ENCODE measurements at places on chromosomes 16 and 17.

DNA sequence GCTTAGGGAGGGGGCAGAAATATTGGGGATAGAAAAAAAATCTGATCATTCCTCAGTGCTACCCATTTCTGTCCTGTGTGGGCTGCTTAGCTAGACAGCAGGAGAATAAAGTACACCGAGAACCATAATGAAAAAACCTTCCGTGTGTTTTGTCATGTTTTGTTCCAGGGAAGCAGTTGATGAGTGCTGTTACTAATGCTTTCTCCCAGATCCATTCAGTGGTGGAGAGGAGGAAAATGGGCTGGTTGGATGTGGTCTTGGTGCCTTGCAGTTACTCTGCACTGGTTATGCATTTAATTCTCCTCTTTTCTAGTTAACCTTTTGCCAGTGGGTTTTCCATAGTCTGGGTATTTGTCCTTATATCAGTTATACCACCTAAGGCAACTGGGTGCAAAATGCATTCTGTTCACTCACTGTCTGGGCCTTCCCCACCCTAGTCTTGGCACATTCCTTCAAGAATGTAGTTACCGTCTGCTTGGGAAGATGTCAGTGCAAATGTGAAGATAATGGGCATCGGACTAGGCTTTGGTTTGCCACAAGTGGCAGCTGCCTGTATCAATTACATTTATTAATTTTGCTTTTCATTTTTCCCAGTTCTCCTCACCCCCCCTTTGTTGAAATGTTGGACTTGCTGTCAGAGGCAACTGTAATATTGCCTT lies 9.3 kb upstream of the TBKBP1 start:
- no peak for DNase-seq

DNA sequence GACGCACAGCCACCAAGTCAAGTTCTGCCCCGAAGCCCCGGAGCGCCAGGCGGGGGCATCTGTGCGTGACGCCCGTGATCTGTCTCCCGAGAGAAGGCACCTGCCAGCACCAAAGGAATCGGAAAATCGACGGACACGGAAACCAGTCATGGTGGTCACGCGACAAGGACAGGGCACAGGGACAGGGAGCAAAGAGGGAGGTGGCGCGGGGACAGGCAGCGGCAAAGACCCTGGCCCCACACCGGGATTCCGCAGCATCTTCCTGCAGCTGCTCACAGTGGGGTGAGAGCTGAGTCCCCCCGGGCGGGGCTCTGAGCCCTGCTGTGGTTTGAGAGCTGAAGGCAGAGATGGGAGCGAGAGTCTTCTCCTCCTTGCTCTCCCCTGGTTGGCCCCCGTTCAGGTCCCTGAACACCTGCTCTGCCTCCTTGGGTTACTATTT lies 56.4 kb downstream of the ABR start:
- DNase-seq, result no peak

DNA sequence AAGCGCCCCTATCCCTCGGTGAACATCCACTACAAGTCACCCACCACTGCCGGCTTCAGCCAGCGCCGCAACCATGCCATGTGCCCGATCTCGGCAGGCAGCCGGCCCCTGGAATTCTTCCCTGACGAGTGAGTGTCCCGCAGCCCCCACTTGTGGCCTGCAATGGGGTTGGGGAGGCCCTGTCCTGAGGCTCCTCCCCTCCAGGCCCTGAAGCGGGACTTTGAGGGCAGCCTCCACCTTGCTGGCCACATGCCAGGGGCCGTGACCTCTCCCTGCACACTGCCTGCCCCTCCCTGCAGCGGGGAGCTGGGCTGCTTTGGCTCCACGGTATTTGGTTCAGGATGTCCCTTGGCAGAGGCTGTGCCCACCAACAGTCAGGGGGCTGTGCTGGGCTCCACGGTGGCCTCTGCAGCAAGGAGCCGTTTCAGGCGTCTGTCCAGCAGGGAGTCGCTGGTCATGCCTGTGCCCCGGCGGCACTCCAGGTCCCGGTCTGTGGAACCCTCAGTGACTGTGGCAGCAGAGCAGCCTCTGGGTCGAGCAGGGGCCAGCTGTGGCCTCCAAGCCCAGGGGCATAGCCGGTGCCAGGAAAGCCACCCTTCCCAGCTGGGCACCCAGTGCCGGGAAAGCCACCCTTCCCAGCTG lies 8.3 kb downstream of the NME3 start:
- no peak for DNase-seq

DNA sequence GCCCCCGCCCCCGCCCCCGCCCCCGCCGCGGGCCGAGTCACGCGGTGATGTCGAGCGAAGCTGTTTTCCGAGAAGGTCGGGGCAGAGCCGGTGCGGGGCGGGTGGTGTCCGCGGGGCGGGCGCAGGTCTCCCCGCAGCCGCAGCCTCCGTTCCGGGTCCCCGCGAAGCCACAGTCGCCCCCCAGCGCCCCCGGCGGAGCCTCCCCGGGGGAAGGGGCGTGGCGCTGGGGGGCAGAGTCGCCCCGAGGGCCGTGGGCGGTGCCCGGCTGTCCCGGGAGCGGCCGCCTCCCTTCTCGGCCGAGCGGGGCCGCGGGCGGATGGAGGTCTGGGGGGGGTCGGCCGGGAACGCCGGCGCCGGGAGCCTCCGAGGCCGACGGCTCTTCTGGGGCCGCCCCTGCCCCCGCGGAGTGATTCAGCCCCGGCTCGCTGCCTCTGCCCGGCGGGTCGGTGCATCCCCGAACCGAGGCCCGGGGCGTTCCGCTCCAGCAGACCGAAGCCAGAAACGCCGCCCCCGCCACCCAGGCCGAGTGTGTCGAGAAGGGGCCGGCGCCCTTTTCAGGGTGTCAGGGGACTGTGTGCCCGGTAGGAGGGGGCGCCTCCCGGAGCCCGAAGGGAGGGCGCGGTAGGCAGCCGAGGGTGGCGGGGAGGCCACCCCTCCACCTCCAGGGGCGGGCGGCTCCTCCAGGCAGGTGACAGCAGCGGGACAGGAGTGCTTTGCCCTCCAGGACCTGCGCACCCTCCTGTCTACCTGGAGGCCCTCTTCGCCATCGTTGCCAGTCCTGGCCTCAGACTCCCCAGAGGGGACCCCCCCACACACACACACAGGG lies 1.7 kb downstream of the METRNL start:
- DNase-seq, result peak; percentile 70

DNA sequence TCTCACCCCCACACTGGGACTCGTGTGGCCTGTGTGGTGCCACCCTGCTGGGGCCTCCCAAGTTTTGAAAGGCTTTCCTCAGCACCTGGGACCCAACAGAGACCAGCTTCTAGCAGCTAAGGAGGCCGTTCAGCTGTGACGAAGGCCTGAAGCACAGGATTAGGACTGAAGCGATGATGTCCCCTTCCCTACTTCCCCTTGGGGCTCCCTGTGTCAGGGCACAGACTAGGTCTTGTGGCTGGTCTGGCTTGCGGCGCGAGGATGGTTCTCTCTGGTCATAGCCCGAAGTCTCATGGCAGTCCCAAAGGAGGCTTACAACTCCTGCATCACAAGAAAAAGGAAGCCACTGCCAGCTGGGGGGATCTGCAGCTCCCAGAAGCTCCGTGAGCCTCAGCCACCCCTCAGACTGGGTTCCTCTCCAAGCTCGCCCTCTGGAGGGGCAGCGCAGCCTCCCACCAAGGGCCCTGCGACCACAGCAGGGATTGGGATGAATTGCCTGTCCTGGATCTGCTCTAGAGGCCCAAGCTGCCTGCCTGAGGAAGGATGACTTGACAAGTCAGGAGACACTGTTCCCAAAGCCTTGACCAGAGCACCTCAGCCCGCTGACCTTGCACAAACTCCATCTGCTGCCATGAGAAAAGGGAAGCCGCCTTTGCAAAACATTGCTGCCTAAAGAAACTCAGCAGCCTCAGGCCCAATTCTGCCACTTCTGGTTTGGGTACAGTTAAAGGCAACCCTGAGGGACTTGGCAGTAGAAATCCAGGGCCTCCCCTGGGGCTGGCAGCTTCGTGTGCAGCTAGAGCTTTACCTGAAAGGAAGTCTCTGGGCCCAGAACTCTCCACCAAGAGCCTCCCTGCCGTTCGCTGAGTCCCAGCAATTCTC lies 27.4 kb downstream of the STH start:
- no peak for DNase-seq

DNA sequence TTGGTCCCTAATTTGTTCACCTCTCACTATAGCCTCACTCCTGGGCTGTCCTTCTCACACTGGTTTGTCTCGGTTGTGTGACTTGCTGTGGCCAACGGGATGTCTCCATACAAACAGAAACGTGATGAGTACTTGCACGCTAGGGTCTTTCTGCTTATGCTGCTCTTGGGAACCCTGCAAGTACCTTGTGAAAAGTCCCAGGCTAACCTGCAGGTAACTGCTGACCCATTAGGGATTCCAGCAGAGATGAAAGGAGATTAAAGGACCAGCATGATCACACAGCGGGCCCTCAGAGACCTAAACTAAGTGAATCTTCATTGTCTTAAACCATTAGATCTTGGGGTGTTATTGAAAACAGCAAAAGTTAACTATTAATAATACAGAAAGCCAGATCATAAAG lies 562.8 kb upstream of the GOT2 start:
- no peak for DNase-seq

DNA sequence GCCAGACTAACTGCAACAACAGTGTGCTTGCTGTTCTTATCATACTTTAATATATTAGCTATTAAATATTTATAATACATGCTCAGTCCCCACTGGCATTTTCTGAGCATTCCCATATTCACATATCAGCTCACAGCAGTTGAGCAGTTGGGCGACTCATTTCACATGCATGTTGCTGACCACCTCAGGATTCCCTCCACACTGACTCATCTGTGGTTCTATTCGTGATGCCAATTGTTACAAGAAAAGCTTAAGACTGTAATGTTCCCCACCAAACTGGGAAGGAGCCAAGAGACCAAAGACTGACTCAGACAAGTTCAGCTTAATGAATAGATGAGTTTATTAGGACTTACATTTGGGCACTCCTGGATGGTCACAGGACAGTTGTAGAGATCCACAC lies 100.3 kb upstream of the KIF2B start:
- no peak for DNase-seq

- DNase-seq, result no peak
These were observed 3.2 kb downstream of the AMFR start for GRCh38 chr16:56421976-56422669.

DNA sequence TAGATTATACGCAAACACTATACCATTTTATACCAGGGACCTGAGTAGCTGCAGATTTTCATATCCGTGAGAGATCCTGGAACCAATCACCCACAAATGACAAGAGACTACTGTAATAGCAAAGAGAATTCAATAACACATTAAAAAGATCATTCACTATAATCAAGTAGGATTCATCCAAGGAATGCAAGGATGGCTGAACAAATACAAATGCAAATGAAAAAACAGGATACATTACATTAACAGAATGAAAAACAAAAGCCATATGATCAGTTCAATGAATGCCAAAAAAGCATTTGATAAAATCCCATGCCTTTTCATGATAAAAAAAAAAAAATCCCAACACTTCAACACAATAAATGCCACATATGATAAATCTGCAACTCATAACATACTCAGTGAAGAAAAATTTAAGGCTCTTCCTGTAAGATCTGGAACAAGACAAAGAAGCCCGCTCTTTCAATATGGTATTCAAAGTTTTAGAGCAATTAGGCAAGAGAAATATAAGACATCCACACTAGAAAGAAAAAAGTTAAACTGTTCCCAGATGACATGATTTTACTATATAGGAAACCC lies 29.0 kb downstream of the N4BP1 start:
- DNase-seq, result no peak

GRCh38 chr17:64120159-64120810 lies 9.7 kb downstream of the ERN1 start:
- DNase-seq, result no peak

DNA sequence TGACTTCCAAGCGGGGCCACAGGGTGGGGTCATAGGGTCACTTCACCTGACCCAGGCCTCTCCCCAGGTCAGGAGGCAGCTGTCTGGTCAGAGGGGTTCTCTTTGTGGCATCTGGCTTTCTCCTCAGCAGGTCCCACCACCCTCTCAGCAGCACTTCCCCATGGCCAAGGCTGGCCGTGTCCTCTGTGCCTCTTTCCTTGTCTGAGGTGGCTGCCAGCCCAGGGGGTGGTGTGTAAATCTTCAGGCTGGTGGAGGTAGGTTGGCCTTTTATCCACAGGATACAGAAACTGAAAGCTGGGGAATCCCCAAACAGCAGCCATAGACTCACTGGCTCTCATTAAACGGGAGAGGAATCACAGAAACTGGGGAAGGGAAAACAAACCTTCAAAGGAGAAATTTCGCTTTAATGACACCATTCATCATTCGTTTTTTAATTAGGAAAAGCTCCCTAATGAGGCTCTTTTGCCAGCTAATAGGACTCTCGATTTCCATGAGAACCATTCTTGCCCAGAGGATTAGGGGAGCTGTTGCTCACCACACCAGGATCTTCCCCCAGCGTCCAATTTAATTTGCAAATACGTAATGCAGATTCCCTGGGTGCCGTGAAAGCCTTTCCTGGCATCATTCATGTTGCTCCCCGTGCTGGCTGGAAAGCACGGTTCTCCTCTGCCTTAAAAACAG lies 18.0 kb downstream of the C17orf75 start:
- peak; percentile 63 for DNase-seq

- DNase-seq, result no peak
These were observed 138.3 kb downstream of the CHD9NB start for GRCh38 chr16:52914428-52914827.

DNA sequence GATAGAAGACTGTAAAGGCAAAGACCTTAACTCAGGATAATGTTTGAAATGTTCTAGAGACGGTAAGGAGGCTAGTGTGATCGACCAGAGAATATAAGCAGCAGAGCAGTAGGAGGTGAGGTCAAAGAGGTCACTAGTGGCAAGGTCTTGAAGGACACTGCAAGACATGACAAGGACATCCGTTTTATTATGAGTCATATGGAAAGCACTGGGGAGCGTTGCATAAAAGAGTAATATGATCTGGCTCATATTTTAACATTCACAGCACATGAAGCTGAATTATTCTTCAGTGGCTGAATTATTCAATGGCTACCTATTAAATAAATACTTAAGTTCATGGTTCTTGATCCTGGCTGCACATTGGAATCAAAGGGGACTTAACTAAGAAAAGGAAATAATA lies 123.7 kb downstream of the SOX9 start:
- no peak for DNase-seq

DNA sequence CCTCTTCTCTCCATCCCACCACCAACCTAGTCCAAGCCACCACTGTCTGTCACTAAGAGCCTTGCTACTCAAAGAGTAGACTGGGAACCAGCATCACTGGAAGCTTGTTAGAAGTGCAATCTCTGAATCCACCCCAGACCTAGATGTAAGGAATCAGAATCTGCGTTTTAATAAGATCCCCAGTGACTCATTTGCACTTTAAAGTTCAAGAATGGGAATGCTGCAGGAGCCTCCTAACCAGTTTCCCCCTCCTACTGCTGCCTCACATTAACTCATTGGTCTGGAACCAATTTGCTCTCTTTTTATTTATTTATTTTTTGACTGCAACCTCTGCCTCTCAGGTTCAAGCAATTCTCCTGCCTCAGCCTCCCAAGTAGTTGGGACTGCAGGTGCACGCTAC lies 19.8 kb upstream of the LYRM9 start:
- no peak for DNase-seq

DNA sequence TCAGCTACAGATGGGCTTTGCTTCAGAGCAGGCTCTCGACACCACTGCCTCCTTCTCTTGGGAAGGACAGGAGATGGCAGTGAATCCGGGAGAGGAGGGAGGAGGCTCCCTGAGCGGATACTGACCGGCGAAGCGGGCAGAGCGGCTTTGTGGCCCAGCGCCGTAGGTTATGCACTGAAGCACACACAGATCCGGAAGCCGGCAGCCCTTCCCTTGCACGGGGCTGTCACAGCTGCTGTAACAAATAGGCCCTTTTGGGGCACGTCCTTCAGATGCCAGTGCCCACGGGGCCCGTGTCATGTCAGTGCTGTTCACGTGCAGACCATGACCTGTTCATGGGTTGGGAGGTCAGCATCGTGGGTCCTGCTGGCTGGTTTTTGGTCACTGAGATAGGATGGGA lies 144.7 kb upstream of the CHMP6 start:
- DNase-seq, result no peak

Measured in frontal cortex (tissue), 4 donors.